ENCODE measurements at places on chromosomes 2 and 18.

DNA sequence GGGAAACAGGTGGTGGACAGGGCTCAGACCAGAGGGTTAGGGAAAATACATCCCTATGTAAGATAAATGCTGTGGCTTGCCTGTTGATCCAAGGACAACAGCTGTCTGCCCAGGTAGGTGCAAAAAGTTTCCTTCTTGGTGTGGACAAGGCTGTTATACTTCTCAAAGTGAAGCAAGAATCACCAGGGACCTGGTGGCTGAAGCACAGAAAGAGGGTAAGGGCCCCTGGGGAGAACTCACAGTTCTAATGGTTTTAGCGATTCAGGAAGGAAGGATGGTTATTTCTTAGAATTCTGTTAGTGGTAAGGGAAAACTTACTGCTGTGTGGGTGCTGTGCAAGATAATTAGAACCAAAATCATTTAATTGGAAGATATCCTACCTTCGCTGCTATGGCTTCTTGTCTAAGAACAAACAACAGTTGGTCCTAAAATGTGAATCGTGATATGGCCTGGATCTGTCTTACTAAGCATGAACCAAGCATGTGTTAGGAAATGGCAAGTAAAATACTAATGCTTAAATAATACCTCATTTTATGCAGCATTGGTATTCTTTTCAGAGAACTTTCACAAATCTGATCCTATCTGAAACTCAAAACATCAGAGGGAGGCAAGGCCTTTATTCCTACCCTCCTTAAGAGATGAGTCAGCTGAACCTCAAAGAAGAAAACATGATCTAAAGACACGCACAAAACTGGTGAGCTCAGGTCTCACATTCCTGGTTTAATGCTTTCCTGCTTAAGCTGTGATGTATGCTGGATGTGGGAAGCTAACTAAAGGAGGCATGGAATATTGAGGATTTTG lies 159.2 kb upstream of the THUMPD2 start:
- no peak for DNase-seq

DNA sequence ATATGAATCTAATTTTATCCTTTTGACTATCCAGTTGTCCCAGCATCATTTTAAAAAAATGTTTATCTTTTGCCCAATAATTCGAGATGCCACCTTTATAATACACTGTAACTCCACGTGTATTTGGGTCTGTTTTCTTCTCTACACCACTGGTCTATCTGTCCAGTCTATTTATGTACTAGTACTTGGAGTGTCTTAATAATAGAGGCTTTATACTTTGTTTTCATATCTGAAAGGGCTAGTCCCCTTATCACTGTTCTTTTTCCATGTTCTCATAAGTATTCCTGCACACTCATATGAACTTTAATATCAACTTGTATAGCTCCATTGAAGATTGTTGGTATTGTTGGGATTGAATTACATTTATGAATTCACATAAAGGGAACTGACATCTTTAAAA lies 101.1 kb upstream of the RMP24 start:
- DNase-seq, result no peak

DNA sequence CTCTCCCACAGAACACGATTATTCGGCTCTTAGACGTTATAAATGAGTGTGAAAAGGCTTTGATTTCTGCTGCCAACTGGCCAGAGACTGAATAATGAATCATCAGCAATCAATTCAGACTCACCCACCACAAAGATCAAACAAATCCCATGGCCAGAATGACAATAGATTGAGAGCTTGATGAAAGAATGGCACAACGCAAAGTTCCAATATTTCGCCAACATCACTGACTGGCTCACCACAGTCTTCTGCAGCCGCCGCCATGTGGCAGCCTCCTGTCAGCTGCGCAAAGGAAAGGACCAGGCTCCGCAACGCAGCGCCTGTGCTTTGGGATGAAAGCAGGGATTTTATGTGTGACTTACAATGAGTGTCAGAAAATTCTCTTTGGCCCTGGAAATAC lies 104.4 kb upstream of the SOX11 start:
- DNase-seq, result no peak

- no peak for DNase-seq
Measured at GRCh38 chr2:39203382-39203781, 40.4 kb downstream of the CDKL4 start.

DNA sequence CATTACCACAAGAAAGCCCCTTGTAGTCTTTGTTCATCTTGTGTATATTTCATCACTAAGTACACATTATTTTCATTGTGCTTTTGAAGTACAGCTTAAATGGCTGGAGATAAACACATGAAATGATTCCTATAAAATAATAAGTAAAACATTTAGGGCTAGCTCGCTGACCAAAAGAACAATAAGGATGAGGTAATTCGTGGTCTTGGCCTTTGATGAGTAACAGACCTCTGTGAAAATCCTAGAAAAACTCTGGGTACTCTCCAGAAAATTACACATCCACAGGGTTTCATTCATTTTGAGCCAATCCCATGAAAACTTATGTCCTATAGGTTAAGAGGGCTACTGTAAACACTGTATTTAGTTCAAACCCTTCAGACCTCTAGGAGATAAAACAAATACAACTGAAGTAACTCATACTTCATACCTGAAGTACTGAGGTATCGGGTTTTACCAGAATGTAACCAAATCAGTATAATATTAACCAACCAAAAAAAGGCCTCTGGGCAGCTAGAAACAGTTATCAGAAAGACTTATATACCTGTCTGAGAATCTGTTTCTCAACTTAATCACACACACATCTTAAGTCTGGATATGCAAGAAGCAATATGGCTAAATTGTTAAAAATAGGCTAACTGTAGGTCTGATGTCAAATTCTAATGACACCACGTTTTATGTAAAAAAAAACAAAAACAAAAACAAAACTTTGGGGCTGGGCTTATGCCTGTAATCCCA lies 31.0 kb downstream of the CFAP36 start:
- no peak for DNase-seq

- no peak for DNase-seq
Measured at GRCh38 chr2:179701524-179702110, 159.8 kb downstream of the ZNF385B start.

DNA sequence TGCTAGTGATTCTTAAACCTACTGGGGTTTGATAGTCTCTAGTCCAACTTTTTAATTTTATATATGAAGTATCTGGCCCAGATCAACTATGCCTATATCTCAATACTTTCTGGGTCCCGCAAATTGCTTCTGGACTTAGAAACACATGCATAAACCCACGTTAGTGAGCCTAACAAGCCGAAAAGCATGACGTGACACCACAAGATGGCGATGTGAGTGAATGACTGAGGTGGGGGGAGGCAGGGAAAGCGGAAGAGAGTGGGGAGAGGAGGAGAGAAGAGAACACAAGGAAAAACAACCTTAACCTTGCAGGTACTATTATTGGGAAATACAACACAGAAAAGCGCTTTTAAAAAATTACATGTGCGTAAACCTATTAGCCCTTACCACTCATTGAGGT lies 13.8 kb downstream of the PDIA6 start:
- DNase-seq, result no peak

GRCh38 chr2:25639131-25639530 lies 34.2 kb downstream of the DTNB start:
- no peak for DNase-seq

DNA sequence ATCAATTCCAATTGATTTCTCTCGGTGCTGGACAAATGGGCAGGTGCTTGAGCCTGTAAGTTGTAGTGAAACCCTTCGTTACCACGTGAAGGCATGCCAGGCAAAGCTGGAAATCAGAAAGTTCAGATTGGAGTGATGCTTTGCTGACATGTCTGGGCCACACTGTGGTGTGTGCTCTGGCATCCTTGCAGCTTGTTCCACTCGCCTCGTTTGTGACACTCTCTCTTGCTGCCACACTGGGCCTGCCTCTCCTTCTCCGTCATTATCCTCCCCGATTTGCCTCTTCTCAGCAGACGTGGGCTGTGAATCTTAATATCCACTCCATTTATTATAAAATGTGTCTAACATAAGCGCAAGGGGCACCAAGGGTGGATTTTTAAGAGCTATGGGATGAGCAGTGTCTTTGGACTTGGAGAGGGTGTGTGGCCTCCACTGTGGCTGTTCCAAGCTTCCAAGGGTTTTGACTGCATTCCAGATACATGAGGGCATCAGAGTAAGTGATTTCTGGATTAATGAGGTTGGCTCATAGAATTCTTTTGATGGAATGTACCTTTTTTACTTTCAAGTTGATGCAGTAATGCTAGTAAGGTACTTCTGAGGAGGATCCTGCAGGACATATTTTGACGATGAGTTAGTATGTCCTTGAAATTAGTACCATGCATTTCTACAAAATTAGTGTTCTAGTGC lies 238.8 kb downstream of the TPGS2 start:
- DNase-seq, result no peak

DNA sequence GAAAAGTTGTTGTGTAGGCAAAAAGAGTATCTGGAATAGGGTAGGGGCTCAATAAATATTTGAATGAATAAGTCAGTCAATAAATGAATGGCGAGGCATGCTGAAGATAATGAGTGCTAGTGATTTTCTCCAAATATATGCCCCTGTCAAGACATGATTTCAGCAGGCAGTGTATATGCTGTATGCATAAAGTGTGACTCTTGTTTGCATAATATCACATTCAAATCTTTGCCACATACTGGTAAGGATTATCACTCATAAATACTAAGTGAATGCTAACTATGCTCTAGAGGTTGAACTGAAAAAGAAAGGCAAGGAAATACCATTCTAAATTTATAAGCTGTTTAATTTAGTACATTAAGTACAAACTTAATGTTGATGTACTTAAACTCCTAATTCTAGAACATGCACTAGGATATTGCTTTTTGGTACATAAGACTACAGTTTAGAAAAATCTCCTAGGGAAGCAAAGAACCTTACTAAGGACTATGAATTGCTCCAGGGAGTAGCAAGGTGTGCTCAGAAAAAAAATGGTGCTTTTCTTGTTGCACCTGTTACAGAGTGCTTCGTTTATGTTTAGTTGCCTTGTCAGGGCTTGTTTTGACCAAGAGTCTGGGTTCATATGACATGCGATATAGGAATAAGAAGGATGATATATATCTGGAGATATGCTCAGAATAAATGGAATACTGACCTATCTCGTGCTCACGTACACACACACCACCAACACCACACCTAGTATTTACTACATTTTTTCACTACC lies 224.0 kb upstream of the TANK start:
- no peak for DNase-seq

GRCh38 chr2:349390-349789 lies 61.5 kb upstream of the ALKAL2 start:
- no peak for DNase-seq

- DNase-seq, result peak; percentile 19
Measured at GRCh38 chr2:137947728-137948336, 16.4 kb upstream of the HNMT start.

DNA sequence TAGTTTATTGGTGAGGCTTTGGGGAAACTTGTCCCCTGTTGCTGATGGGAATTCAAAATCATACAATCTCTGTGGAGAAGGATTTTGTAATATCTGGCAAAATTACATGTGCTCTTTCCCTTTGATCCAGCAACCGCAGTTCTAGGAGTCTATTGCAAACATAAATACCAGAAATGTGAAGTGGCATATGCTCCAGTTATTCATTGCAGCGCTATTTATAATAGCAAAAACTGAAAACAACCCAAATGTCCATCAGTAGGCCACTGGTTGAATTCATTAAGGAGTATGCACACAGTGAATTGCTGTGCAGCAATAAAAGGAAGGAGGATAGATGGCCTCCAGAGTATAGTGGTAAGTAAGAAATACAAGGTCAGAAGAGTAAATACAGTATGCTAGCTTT lies 76.5 kb downstream of the HNRNPLL start:
- no peak for DNase-seq

DNA sequence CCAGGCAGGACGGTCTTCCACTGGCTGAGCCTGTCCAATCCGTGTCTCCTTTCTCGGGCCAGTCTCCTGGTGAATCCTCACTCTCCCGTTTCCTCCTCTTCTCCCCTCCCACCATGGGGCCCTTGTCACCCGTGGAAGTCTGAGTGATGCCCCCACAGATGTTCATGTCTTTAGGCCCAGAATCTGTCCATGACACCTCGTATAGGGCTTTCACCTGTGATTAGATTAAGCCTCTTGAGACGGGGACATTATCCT lies 193.5 kb downstream of the ZFP36L2 start:
- DNase-seq, result no peak

DNA sequence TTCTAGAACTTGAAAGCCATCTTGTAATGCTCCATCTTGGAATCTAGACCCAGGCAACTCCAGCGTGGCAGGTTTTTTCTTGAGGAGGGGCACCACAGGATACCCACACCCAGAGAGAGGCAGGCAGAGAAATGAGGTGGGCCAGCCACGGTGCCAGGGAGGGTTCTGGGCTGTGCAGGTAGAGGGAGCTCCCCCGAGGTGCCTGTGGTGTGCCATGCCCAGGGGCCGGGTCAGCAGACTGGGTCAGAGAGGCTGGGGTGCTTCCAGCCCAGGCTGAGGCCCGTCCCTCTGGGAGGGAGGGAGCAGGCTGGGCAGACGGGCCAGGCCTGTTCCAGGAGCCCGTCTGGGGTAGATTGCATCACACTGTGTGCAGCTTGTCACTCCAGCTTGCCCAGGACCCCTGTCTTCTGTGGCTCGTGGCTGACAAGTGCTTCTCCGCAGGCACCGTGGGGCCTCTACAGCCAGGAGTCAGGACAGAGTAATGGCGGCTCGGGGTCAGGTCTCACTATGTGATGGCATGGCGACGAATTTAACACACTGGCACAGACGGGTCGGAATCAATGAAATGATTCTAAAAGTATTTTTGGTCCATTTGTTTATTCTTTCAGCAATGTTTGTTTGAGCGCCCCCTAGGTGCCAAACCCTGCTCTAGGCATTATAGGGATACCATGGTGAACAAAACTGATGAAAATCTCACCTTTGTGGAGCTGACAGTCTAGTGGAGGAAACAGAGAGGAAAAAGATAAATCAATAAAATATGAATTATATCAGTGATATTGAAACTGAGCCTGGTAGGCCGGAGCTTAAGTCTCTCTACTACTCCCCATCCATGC lies 144.0 kb downstream of the ACOXL start:
- DNase-seq, result no peak

DNA sequence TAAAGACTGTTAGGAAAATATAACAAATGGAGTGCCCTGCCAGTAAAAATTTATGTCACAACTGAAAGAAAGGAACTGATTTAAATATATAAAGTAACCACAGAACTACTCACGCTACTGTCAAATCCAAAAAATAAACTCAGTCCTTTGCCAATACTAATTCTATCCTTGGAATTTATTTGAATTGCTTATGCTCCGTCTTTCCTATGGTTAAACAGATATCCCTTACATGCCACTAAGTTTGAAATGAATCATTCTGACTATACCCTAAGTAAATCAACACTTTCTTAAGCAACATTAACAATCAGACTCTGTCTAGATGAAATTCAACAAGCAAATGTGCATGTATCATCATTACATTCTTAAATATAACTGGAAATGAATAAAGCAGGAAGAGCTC lies 9.8 kb downstream of the HNRNPLL start:
- DNase-seq, result no peak

- no peak for DNase-seq
Measured at GRCh38 chr2:2075875-2076529, 255.1 kb downstream of the MYT1L start.

- no peak for DNase-seq
Measured at GRCh38 chr2:189798312-189799029, 14.2 kb downstream of the PMS1 start.

- DNase-seq, result peak; percentile 18
Measured at GRCh38 chr2:232839411-232840079, 30.5 kb upstream of the SNORC start.

All from substantia nigra (tissue), 51 donors.